ENCODE measurements at places on chromosomes 4 and X.

DNA sequence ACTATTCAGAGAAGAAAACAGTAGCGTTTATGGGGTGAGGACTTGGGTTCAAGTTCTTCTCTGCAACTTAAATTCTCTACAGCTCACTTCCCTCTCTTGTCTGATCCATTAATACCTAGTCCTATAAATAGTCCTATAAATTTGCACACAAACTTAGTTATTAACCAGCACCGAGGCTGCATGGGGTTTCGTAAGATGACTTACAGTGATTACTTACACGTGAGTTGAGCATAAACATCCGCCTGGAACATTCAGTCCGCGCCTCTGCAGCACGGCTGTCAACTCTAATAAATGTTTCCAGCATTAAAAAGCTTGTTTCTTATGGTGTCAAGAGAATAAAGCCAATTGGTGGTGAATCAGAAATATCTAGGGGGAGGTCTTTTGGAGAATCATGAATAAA is 103.0 kb upstream of the ENPP6 start:
- DNase-seq: no peak

DNA sequence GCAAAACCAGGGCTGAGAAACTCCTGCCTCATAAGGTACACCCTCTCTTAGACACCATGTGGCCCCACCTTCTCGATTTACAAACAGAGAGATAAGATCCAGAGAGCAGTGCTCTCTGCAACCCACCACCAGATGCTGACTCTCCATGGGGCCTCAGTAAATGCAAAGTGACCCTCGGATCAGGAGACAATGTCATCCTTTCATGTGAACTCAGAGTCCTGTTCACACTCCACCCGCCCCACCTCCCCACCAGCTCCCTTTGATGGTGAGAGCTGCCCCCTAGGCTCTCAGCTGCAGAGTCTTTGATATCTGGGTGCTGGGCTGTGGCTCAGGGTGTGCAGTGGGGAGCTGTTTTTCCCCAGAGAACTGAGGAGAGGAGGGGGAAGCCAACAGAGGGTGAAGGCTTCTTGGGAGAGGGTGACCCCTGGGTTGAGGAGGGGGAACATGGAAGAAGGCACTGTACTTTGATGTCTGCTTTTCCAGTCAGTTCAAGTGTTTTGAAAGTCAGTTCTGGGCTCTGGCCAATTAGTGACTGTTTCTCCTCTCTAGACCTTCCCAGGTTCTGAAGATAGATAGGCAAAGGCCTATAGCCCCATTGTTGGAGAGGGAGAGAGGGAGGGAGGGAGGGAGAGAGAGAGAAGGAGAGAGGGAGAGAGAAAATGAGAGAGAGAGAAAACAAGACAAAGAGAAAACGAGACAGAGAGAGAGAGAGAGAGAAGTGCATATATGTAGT is 88.2 kb downstream of the SCD5 start:
- DNase-seq: no peak

DNA sequence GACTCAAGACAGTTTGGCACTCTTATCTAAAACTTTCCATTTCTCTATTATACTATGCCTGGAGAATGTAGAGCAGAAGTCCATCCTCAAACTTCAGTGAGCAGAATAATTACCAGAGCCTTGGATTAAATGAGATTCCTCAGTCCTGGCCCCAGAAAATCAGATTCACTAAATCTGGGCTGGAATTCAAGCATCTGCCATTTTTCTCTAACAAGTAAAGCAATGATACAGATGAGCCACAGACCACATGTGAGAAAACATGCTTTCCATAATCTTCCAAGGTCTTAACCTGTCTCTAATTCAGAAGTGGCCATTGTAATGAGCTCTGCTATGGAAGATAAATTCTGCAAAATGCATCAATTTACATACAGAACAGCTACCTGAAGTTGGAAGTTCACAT is 25.4 kb downstream of the SOWAHB start:
- no peak for DNase-seq

- no peak for DNase-seq
These were observed 86.0 kb downstream of the SCD5 start for GRCh38 chr4:82712561-82712960.

DNA sequence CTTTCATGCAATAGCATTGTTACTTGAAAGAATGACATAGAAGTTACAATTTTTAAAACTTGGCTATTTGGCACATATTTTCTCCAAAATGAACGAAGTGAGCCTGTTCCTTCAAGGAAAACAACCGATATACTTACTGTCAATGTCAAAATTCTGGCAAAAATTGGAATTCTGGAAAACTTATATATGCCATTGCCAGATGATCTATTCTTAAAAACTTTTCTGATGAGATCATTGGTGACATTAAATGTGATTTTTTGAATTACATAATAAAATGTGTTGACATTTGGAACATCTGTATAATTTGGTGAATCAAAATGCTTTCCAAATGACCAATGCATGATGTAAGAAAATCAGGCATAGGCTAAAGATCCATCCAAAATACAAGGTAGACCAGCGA is 209.0 kb downstream of the SCFD2 start:
- DNase-seq: no peak

DNA sequence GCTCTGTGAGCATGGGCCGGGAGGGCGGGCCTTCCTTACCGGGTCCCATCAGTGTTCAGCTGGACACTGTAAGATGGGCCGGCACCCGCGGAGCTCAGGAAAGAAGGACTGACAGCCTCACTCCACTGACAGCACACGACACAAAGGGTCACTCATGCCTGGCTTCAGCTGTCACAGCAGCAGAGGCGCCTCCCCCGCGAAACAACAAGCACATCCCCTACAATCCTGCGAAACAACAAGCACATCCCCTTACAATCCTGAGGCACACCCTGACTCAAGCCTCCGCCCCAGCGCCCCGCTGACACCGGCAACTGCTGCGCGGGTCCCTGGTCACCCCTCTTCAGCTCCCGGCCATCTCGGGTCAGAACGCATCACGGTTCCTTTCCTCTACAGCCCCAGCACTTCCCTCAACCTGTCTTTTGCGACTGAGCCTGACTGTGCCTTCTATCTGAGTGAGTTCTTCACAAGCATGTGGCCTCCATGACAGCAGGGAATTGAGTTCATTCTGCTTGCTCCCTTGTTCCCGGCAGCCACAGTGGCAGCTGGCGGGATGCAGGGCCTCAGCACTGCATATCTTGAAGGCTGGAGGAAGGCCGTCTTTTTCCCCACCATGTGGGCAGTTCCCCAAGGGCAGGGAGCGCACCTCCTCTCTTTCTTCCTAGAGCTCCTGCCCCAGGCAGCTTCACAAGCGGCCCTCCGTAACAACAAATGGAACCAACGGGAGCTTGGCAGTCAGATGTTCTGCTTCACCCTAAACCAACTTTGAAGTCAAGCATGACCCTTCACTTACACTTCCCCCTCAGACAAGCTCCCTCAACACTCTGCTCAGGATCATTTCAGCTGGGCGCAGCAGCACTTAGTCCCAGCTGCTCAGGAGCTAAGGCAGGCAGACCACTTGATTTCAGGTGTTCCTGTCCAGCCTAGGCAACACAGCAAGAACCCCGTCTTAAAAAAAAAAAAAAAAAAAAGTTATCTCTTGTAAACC is 39.6 kb downstream of the SCD5 start:
- DNase-seq: no peak

- no peak for DNase-seq
These were observed 21.1 kb downstream of the ART3 start for GRCh38 chr4:76095568-76095967.

DNA sequence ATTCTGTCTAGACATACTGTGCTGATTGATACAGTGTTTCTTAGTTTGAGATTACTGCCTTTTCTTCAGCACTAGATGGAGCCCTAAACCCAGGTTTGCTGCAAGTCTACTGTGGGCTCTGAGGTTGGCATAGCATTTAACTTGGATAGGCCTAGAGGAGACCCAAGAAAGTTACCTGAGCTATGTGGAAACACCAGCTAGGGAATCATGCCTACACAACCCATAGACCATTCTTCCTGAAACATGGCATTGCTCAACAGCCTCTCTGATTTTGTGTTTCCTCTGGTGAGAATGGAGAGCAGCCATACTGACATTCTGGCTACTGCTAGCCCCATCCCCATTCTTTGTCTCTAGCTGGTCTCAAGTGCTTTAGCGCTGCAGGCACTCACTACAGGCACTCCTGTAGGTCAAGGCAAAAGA is 287.7 kb upstream of the PCDH18 start:
- peak; percentile 25 for DNase-seq

DNA sequence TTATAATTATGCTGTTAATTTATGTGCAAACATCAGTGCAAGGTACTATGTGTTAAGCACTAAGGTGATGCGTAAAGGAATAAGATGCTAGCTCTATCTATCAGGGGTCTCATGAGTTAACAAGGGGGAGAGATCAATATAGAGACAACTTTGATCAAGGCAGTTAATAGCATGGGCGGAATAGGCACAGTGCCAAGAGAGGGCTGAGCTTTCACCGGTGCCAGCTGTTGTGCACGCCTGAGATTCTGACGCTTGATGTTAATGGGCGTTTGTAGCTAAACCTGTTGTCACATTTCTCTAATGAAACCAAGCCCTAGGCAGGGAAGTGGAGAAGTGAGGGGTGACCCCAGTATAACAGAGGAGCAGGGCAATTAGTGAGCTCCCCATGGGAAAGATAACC is 86.0 kb upstream of the NMU start:
- DNase-seq: no peak

DNA sequence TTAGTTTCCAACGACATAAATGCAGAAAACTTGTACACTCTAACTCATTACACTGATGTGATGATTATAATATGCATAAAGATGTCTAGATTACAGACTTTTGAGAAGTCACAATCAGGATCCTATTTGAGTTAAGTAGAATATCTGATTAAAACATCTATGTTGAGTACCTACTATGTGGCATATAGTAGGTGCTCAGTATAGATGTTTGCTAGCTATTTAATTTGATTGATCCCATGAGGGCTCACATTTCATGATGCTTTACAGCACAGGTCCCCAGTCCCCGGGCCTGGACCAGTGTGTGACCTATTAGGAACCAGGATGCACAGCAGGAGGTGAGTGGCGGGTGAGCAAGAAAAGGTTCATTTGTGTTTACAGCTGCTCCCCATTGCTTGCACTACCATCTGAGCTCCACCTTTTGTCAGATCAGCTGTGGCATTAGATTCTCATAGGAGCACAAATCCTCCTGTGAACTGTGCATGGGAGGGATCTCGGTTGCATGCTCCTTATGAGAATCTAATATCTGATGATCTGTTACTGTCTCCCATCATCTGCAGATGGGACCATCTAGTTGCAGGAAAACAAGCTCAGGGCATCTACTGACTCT is 33.0 kb upstream of the CXCL8 start:
- peak; percentile 47 for DNase-seq

- no peak for DNase-seq
These were observed 133.2 kb downstream of the NLGN4X start for GRCh38 chrX:6095469-6095868.

DNA sequence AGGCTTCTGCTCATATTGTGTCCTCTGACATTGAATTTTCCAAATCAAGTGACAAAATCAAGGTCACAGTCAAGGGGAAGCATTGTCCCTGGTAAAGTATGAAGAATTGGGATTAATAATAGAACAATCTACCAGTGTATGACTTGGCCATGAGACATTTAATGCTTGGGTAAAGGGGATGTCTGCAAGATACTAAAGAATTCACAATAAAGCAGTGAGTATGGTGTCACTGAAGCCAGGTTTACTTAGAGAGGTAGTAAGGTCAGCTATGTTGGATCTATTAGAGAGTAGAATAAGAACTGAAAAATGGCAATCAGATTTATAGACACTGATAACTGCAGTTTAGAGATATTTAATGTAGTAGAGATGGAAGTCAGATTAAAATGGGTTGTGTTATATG is 349.2 kb downstream of the BMPR1B start:
- DNase-seq: no peak

DNA sequence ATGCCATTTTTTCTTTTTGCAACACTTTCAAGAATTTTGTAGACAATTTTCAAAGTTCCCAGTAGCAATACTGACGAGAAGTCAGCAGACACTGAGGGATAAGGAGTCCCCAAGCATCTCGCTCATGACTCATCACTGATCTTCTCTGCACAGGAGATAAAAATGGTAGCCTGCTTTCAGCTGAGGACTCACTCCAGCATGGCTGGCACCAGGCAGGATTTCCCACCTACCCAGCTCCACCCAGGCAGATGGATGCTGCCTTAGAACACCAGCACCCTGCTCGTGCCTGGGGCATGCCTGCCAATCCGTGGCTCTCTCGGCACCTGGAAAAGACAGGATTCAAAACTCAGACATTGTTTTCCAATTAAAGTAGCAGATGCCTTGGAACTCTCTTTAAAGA is 24.9 kb downstream of the JAKMIP1 start:
- no peak for DNase-seq

- DNase-seq: no peak
These were observed 85.9 kb downstream of the REPS2 start for GRCh38 chrX:17032351-17032750.

DNA sequence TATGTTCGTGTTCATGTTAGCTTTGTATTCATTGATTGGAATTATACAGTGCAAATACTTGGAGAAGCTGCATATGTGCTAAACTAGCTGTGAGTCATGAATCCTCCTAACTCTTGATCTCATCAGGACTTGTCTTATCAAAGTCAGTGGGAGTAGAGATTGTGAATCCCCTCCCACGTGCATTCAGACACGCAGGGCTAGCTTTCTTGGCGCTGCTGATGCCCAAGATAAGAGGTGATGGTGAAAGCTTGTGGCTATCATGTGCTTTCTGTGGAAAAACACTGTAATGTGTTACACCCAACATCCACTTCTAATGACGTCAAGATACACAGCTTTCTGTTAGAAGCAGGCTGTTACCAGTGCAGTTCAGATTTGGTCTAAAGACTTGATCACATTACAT is 348.7 kb upstream of the HAND2 start:
- no peak for DNase-seq

DNA sequence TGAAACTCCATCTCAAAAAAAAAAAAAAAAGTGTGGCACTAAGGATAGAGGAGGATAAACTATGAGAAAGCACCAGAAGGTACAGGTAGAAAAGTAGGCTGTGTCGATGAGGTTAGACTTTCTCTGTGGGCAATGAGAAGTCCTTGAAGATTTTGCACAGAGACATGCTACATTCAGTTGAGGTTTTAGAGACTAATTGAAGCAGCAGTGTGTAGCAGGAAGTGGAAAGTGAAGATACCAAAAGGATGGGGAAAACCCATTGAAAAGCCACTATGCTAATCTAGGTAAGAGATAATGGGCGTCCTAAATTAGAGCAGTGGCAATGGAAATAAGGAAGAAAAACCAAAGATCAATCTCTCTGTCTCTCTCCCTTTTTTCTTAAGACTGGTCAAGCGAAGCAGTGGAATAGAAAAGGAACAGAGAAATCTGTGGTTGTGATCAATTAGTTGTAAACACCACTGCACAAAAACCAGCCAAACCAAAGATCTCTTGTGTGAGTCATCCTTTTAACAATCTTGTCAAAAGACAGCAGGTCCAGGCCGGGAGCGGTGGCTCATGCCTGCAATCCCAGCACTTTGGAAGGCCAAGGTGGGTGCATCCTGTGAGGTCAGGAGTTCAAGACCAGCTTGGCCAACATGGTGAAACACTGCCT is 3.5 kb downstream of the SPINK2 start:
- no peak for DNase-seq

DNA sequence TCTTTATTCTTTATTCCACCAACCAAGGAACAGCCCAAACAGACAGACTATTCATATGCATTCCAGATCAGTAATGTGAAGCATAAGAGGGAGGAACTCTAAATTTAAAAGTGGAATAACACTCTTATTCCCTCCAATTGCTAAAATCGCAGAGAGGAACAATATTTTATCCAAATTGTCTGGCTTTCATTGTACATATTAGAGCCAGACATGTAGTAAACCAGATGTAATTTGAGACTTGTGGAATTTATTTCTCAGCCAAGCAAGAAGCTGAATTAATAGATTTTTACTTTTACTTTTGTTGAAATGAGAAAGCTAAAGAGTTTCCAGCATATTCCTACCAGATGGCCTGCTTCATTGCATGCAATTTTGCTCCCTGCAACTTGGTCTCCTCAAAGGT is 674.6 kb upstream of the SLIT2 start:
- no peak for DNase-seq

GRCh38 chrX:100743009-100743607 is 11.2 kb upstream of the SYTL4 start:
- no peak for DNase-seq

All from SW 1271 (cell line).